ENCODE measurements at places on chromosomes 5 and 9.

DNA sequence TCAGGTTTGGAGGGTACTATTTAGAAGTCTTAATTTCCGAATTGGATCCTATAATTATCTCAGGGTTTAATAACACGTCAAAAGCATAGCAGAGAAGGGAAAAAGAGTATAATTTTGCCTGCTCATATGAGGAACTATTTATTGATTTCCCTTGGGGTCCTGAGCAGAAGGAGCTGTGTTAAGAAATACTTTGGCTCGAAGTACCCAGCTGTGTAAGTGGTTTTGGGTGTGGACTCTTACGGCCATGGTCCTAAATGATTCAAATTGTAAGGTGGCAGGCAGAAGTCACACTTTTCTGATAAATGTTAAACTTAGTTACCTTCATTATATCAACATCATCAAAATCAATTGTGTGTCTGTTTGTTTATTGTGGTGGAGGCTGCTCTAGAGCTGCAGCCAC is 190.4 kb downstream of the MTRR start:
- H3K27me3 ChIP-seq: no peaks in the 10 kb centered on the region
- H3K36me3 ChIP-seq: no peaks in the 10 kb centered on the region
- no peak overlapping the region for H3K4me3 ChIP-seq
- no peaks in the 10 kb centered on the region for H3K4me1 ChIP-seq
- DNase-seq: no peak

DNA sequence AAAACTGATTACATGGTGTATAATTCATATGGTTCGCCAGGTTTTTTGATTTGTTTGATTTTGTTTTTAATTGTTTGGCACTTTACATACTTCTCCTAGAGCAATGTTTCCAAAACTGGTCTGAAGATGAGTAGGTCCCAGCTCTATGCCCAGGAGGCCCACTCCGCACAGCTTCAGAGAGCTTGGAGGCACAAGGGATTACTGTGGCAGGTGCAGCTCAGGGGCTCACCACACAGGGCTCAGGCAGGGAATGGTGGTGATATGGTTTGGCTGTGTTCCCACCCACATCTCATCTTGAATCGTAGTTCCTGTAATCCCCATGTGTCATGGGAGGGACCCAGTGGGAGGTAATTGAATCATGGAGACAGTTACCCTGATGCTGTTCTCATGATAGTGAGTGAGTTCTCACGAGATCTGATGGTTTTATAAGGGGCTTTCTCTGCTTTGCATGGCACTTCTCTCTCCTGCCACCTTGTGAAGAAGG is 296.6 kb downstream of the MED10 start:
- H3K4me1 ChIP-seq: no peaks in the 10 kb centered on the region
- no peak overlapping the region for H3K27ac ChIP-seq
- no peaks in the 10 kb centered on the region for H3K27me3 ChIP-seq
- no peak overlapping the region for H3K4me3 ChIP-seq
- no peaks in the 10 kb centered on the region for H3K36me3 ChIP-seq

DNA sequence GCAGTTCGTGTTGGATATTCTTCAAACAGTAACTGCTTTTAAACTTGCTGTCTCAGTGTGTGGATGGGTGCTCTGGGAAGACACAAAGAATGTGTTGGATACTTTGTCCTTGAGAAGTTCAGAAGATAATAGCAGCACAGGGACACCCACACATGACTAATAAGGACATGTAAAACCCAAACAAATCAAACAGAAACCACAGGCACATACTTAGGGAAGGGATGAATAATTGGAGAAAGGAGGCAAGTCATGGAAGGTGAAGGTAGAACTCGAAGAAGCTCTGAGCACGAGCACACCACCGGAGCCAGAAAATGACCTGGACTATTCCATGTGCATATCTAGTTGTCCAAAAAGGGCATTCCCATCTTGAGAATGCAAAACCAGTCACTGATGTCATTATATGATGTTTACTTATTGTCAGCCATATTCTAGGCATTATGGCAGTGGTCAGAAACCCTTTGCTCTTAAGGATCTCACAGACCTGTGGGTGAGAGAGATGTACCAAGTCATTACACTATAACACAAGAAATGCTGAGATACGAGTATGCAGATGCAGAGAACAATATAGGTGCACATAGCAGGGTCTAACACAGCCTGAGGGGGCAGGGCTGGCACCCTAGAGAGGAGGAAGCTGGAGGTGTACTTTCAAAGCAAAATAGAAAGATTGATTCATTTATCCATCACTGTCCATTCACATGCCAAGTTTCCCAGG is 152.9 kb downstream of the PIK3R1 start:
- peaks cover 3% of the 10 kb centered on the region for H3K27me3 ChIP-seq
- H3K4me3 ChIP-seq: peak overlapping the region; percentile 62
- no peak for DNase-seq
- H3K27ac ChIP-seq: peak overlapping the region; percentile 78

DNA sequence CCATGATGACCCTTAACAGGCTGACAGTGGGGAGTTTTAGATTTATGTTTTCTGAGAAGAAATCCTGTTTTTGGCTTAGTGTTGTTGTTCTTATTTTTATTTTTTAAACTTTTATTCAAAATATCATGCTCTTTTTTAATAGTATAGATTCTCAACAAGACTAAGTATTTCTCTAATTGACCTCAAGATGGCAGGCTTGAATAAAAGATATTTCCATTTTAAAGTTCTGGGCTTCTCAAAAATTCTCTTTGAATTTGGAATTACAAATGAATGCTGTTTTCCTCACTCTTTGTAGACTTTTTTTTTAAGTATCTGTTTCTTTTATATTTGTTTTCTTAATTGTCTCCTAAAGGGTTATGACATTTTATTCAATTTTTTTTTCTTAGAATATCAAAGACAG is 50.0 kb upstream of the SH3GL2 start:
- no peak overlapping the region for H3K4me3 ChIP-seq
- no peaks in the 10 kb centered on the region for H3K36me3 ChIP-seq
- no peaks in the 10 kb centered on the region for H3K4me1 ChIP-seq

DNA sequence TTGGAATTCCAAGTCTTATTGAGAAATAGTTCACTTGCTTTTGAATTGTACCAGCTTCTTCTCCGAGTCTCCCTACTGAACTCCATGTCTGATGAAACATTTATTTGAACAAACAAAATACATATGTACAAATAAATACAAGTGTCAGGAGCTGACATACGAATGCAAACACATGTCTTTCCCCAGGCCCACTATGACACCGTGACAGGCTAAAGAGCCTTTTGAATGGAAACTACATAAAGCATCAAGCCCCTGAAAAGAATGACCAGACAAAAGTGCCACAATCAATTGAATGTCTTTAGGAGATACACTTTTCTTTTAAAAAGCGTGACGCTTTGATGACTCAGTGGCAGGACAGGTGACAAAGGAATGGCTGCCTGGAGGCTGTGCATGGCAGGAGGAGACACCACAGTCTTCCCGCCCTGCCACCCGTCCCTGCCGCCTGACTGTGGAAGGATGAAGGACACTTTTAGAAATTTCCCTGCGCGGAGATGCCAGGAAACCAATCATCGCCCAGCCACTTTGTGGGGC is 112.4 kb upstream of the BNC2 start:
- no peak overlapping the region for H3K27ac ChIP-seq
- H3K36me3 ChIP-seq: no peaks in the 10 kb centered on the region
- DNase-seq: no peak
- H3K4me3 ChIP-seq: no peak overlapping the region
- H3K27me3 ChIP-seq: no peaks in the 10 kb centered on the region
- no peaks in the 10 kb centered on the region for H3K4me1 ChIP-seq

DNA sequence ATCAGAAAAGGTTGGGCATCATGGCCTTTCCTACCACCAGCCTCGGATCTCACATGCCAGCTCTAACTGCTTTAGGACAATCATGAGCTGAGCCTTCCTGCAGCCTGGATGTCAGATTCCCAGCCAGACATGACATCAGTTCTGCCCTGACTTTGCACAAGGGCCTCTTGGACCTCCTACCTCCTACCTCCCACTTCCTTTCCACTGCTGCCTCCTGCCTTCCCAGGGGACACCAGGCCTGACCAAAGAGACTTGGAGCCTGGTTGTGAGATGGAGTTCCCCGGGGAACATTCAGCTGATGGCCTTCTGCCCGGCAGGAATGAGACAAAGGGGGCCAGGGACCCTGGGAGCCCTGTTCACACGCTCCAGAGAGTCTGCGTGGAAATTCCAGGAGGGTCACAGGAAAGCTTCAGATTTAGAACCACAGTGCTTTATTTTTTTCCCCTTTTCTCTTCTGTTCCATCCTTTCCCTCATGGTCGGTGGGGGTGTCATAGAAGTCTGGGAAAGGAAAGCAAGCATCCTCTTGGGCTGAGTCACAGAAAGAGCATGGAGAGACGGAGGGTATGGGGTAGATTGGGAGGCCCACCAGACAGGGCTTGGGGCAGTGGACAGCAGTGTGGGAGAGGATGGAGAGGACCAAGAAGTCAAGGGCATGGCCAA is 35.4 kb upstream of the IL17B start:
- H3K36me3 ChIP-seq: no peaks in the 10 kb centered on the region
- DNase-seq: no peak
- no peak overlapping the region for H3K4me3 ChIP-seq
- H3K27me3 ChIP-seq: no peaks in the 10 kb centered on the region
- no peak overlapping the region for H3K27ac ChIP-seq
- no peaks in the 10 kb centered on the region for H3K4me1 ChIP-seq

DNA sequence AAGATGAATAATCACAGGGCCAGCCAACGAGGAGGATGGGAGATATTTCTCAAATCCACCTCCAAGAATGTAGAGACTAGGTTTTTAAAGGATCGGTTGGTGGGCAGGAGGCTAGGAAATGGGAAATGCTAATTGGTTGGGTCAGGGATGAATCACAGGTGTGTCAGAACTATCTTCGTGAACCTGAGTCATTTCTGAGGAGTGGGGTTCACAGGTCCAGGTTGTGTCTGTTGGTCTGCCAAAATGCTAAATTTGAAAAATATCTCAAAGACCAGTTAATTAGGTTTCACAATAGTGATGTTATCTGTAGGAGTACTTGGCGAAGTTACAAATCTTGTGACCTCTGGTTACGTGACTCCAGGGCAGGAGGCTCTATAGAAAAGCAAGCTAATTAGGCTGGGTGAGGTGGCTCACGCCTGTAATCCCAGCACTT is 2.6 kb upstream of the PLAA start:
- no peak for DNase-seq
- no peak overlapping the region for H3K4me3 ChIP-seq
- peaks cover 28% of the 10 kb centered on the region for H3K4me1 ChIP-seq
- peaks cover 11% of the 10 kb centered on the region for H3K36me3 ChIP-seq
- H3K27ac ChIP-seq: no peak overlapping the region

- no peak overlapping the region for H3K27ac ChIP-seq
- no peaks in the 10 kb centered on the region for H3K36me3 ChIP-seq
- H3K27me3 ChIP-seq: no peaks in the 10 kb centered on the region
- H3K4me1 ChIP-seq: peaks cover 2% of the 10 kb centered on the region
- DNase-seq: no peak
These were observed 6.6 kb upstream of the UBQLN1 start for GRCh38 chr9:83714329-83714728.

GRCh38 chr5:40557501-40557900 is 122.2 kb upstream of the PTGER4 start:
- peaks cover 4% of the 10 kb centered on the region for H3K36me3 ChIP-seq
- no peak for DNase-seq
- no peak overlapping the region for H3K4me3 ChIP-seq
- H3K27me3 ChIP-seq: peaks cover 3% of the 10 kb centered on the region
- peaks cover 2% of the 10 kb centered on the region for H3K4me1 ChIP-seq

Measured in T-helper 2 cell treated with Interferon-gamma antibody and Interleukin-4, amounts not matched to agents 5 μg/mL and 100 μg/mL, for 36 hours (primary cell).